ENCODE measurements at places on chromosomes 1 and 21.

- no peak for DNase-seq
Observed at GRCh38 chr21:45900034-45900868, 81.3 kb upstream of the COL6A1 start.

- DNase-seq = no peak
Observed at GRCh38 chr1:111628153-111628552, 8.6 kb downstream of the RAP1A start.

DNA sequence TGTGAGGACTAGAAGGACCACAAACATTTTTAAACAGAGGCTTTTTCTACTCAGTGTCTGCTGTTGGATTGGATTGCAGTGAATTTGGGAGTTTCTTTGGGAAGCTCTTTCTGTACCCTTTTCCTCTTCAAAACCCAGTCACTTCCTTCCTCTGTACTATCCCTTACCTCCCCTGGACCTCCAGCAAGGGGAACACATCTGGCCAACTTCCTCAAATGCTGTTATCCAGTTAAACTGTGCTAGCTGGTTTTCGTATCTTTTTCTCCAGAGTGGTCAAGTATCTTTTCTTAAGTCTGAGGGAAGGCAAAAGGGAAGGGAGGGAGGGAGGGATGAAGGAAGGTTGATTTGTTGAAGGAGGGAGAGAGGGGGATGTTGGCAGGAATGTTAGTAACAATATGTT lies 99.2 kb upstream of the TNR start:
- DNase-seq = no peak

DNA sequence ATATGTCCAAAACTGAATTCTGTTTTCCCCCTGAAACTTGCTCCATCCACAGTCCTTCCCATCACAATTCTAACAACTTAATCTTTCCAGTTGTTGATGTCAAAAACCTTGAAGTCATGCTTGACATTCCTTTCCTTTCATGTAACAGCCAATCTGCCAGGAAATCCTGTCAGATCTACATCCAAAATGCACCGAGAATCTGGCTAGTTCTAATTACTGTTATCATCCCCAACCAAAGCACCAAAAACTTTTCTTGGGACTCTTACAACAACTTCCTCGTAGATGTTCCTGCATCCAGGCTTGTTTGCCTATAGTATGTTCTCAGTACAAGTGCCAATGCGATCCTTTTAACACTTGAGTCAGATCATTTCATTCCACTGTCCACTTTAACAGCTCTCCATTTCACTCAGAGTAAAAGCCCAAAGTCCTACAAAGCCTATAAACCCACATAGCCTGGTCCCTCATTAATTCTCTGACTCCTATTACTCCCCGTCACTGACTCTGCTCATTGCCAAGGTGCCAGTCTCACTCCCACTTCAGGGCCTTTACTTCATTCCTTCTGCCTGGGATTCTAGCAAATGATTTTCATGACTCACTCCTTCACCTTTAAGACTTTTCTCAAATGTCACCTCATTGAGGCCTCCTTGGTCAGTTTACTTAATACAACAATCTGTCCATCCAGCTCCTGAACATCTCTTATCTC lies 493.2 kb upstream of the NFIA start:
- DNase-seq = no peak

- DNase-seq = no peak
Observed at GRCh38 chr1:234645964-234646363, 36.0 kb upstream of the IRF2BP2 start.

- no peak for DNase-seq
Observed at GRCh38 chr1:235958021-235958420, 91.3 kb upstream of the LYST start.

- DNase-seq = no peak
Observed at GRCh38 chr1:183697814-183698590, 44.9 kb upstream of the APOBEC4 start.

DNA sequence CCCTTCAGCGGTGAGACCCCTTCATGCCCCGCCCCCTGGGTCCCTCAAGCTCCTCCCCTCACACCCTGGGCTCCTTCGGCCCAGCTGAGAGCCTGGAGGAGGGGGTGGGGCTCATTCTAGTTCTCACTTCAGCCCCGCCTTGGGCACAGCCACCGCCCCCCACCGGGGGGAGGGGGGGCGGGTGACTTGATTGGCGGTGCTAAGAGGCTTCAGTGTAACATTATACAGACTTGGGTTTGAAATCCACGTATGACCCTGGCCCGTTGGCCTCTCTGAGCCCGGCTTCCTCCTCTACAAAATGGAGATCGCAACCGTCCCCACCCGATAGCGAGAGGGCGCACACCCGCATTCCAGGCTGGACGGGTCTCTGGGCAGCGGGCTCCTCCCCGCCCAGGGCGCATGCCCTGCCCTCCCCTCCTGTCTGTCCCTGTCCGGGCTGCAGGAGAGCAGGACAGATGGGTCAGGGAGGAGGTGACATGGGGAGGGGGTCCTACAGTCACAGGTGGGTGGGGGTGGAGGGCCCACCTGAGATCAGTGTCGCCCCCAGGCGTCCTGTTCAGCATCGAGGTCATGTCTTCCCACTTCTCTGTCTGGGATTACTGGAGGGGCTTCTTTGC lies 5.1 kb downstream of the CLCNKB start:
- DNase-seq = peak; percentile 4

DNA sequence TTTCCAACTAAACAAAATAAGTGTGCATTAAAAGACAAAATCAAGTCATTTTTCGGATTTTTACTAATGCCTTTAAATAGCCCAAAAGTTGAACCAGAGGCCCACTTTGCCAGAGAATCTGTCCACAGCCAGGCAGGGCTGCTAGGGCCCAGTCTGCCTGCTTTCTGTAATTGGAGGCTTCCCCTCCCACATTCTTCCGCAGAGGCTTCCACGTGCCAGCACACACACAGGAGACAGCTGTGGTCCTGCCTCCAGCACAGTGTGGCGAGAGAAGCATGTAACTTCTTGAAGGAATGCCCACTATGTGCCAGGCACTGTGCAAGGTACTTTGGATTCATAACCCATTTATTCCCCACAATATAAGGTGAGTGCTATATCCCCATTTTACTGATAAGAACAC lies 11.3 kb upstream of the PDZK1IP1 start:
- DNase-seq = no peak

GRCh38 chr1:246573491-246573890 lies 7.2 kb downstream of the CNST start:
- no peak for DNase-seq

DNA sequence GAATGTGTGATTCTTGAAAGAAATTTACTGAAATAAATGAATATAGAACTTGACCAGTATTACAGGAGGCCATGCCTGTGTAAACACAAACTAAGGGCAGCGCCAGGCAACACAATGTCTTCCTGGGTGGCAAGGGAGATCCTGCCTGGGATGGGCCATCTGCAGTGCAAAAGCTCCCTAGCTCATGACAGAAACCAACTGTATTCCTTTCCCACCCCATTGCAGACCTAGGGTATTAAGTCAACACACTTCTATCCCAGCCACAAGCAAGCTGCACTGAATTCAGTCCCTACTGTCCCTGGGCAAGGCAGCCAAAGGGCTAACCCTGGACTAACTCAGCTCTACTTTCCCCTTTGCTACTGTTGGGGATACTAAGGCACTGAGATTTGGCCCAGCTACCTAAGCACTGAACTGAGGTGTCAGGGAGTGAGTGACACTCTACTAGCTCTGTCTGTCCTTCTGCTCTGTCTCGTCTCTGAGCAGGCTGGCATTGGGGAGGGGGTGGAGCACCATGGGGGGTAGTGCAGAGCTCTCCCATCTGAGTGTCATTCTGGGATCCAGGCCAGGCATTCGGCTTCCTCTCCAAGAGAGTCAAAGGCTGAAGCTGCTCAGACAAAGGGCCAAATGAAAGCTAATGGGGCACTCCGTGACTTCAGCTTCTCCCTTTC lies 2.5 kb downstream of the INKA2 start:
- DNase-seq = no peak

DNA sequence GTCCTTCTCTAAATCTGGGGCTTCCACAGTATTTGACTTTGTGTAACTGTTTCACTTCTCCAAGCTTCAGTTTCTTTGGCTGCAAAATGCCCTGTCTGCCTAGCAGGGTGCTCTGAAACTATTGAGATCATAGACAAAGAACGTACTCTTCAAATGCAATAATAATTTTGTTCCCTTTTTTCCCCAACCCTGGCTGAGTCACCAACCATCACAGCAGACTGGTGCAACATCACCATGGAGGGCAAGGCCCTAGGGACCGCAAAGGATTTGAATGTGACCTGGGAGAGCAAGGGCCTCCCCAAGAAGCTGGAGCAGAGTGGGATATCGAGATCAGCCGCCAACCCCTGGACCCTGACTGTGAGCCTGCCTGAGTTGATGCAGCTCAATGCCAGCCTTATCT lies 115.0 kb downstream of the FCRL5 start:
- DNase-seq = no peak

GRCh38 chr1:164886101-164886500 lies 327.1 kb downstream of the PBX1 start:
- DNase-seq = no peak

- DNase-seq = no peak
Observed at GRCh38 chr1:29736582-29737188, 500.4 kb downstream of the PTPRU start.

DNA sequence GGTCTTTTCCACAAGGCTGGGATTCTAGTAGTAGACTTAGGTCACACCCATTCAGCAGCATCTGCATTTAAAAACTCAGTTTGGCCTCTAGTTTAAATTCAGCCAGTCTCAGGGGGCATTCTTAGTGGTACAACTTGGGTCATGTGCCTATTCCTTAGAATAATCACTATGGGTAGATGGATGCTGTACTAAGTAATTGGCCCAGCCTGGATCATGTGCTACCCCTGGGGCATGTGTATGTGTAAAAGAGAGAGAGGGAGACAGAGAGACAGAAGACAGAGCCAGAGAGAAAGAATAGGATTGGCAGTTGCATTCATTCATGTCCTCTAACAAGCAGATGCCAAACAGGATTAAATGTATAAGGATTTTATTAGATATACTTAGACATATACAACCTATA lies 13.6 kb upstream of the SYT14 start:
- no peak for DNase-seq

DNA sequence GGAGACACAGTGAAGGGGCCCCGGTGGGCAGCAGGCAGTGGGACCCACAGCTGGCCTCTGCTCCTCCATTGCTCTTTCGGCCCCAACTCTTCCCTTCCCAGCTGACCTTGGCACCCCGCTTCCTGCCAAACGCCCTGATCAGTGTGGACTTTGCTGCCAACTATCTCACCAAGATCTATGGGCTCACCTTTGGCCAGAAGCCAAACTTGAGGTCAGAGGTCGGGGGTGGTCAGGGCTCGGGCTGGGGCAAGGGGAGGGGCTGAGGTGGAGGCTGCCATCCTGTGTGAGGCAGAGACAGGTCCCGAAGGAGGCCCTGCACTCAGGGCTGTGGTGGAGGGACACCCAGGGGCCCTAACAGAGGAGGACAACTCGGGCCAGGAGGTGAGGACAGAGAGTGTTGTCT lies 13.7 kb downstream of the PODN start:
- DNase-seq = no peak

- DNase-seq = no peak
Observed at GRCh38 chr1:14810595-14811361, 212.3 kb downstream of the KAZN start.

- DNase-seq = no peak
Observed at GRCh38 chr1:1470626-1471388, 758 bp upstream of the ATAD3B start.

- DNase-seq = no peak
Observed at GRCh38 chr1:76179219-76179698, 104.7 kb downstream of the ST6GALNAC3 start.

DNA sequence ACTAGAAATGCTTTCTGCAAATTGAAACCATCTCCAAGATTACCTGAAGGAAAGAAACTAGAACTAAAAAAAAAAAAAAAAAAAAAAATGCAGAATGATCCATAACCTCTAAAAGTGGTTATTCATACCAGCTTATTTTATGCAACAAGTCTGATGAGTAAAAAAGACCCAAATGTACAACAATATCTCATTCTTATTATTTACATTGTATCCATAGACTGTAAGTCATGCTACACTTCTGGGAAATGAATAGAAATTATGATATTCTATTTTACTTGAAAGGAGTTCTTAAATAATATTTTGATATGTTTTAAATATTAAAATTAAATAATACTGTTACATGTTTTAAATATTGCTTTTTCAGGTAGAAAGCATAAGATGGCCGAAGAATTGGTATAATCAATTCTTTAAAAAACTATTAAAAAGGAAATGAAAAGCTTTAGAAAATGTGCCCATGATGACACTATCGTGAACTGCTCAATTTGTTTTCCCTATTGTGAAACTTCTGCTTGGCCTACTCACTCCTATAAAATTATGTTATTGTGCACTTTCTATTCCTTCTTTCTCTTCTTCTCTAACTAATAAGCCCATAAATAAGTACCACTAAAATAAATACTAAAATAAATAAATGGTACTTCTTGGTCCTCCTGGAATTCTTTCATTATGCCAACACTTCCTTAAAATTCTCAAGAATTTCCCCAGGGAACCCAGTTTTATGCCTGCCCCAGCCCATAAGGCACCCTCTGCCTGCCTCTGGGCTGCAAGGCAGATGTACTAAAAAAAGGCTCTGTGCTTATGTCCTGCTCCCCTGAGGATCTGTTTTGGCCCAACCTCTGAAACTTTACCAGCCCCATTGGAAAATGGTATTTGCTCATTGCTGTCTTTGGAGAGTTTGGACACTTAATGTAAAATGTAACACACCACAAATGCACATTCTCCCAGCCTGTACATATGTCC lies 18.1 kb downstream of the SAMSN1 start:
- no peak for DNase-seq

- DNase-seq = no peak
Observed at GRCh38 chr1:91054780-91055481, 33.1 kb upstream of the ZNF644 start.

- DNase-seq = no peak
Observed at GRCh38 chr1:21868941-21869454, 56.9 kb downstream of the LDLRAD2 start.

DNA sequence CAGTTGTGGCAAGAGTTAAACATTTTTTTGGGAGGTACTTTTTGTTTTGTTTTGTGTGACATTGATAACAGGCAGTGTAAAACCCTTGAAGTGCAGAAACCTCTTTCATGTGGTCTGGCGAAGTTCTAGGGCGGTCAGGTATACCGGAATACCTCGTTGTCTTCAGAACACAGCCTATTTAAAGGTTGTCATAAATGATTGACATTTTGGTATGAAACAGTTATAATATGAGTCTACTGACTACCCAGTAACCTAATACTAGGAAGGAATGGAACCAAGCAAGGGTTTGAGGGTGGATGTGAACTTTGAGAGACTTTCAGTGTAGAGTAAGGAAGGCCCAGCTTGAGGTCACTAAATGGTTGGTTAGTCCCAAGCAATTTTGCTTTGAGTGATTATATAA lies 40.5 kb downstream of the PATJ start:
- peak; percentile 26 for DNase-seq

DNA sequence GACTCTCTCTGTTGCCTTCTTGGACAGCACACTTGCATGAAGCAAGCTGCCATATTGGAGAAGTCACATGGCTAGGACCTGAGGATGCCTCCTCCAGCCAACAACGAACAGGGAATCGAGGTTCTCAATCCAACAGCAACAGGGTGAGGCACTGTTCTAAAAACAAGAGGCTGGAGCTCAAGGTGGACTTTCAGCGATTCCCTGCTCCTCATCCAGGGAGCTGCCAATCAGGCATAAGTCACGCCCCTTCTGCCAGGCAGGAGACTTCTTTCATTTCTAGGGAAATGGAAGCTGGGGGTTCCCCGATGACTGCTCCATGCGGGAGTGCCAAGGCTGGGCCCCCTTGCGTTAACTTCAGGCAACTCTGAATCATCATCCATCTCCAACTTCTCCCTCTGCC lies 22.7 kb upstream of the IFNAR1 start:
- no peak for DNase-seq

- DNase-seq = no peak
Observed at GRCh38 chr1:11453742-11454491, 25.0 kb upstream of the DISP3 start.

Data from stimulated activated CD8-positive, alpha-beta memory T cell treated with anti-CD3 and anti-CD28 coated beads, Interleukin-4, amount 100 ng/mL, for 1 hour (primary cell).